Left hindlimb (tissue), 1 donor: ENCODE measurements at places on chromosomes 7 and 10.

- DNase-seq, result peak; percentile 89
Measured at GRCh38 chr7:101099969-101100781, 14.9 kb downstream of the TRIM56 start.

DNA sequence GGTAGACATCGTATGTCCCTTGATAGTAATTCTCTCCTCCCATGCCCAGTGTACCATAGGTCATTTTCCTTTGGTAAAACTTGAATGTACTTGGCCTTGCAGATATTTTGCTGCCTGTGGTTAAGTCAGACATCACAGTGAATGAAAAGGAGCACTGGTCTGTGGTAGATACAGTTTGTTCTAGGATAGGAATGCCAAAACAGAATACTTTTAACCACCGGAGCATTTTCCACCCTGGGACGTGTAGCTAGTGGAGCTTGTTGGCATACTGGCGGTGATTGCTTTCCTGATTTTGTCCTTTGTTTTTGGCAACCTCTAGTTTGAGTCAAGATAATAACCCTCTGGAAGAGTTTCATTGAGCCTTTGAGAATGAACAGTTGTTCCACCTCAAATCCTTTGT lies 92.0 kb upstream of the BMPER start:
- DNase-seq, result no peak

DNA sequence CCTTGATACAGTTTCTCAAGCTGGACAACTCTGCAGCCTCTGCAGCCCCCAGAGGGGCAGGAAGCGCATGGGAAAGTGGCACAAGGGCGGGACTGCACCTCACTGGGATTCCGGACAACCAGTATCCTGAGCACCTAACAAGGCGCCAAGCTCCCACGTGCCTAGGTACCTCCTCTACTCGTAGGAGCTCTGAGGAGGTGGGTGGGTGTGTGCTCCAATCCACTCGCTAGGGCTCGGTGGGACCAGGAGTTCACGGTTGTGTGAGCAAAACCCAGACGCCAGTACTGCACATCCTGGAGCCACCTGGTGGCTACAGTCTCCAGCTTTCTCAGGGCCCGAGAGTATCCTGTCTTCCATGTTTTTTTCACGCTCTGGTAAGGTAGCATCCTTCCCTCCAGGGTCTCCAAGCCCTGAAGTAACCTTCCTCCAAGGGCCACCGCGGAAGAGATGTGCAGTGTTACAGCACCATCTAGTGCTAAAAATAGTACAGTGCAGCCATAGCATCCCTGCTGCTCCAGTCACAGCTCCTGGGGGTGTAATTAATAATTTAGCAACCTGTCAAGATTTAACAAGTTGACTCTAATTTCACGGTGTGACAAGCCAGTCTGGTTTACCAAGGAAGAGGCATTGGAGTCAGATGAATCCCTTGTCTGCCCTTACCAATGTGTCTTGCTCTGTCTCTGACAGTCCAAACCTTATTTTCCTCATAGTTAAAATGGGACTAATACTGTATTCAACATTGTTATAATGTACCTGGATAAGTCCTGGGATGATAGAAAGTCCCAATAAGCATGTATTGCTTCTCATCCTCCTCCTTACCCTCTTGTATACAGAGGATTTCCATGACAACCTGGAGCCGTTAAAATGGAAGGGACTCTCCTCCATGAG lies 70.4 kb downstream of the HERPUD2 start:
- DNase-seq, result peak; percentile 29

- DNase-seq, result no peak
Measured at GRCh38 chr10:112774798-112775197, 175.2 kb upstream of the TCF7L2 start.

DNA sequence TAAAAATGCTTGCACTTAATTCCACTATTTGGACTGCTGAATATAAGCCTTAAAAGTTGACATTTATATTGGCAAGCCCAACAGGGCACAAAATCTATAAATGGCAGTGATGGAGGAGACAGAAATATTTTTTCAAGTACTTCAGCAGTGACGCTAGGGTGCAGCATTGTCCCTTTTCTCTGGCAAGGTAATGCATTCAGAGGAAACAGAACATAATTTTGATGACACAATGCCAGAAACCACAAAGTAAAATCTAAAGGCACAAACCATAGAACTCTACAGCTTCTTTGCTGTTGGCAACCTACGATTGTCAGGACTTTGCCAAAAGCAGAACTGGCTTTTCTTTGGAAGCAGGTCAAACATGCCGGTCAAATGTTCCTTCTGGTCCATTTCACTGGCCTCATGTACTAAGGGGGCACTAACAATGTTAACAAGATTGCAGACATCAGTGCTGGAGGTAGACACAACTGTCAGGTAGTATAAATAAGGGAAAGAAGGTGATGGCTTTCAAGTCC lies 30.9 kb upstream of the FAM133B start:
- peak; percentile 69 for DNase-seq

DNA sequence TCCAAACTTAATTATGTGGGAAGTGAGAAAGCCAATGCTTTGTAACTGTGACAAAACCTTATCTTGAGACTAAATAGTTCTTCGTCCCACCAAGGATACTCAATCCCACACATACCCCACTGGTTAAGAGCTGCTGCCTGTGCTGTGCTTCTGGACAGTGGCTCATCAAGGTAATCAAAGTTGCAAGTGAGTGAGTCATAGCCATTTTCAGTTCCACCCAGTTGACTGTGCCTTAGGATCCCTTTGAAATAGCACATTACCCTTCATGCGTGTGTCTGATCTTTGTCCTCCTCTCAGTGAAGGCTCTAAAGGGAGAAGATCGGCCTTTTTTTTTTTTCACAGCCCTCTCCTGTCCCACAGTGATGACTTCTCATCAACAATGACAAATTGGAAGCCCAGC lies 706.0 kb upstream of the AUTS2 start:
- no peak for DNase-seq

DNA sequence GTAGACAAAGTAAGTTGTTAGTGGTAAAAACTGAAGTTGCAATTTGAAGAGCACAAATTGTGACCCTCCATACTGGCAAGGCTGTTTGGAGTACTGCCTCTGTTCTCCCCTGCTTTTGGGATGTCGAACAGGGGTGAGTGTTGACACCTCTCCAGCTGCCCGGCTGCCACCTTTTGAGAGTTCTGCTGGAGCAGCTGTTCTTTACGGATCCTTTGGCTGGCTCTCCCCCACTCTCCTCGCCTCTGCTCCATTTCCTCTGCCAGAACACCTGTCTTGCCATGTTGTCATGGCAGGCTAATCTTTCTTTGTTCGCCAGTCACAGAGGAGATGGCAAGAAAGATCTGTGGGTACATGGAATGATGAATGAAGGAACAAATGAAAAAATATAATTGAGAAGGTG lies 34.9 kb downstream of the INSYN2A start:
- no peak for DNase-seq

DNA sequence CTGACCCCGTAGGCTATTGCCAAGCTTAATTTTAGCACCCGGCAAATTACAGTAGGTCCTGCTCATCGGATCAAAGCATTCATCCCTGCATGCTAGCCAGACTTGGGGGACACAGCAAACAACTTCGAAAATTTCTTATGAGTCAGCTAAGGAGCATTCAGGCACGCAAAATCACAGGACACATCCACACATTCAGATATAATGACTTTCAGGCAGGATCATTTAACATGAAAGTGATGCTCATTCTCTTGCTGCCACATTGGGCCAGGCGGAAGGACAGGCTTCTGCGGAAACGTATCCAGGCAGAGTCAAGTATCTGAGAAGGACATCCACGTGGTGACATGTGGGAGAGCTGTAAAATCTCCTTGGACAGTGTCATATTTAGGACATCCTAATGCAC lies 474.0 kb upstream of the NRP1 start:
- DNase-seq, result no peak

- no peak for DNase-seq
Measured at GRCh38 chr10:117547716-117548668, 5.4 kb downstream of the EMX2 start.

DNA sequence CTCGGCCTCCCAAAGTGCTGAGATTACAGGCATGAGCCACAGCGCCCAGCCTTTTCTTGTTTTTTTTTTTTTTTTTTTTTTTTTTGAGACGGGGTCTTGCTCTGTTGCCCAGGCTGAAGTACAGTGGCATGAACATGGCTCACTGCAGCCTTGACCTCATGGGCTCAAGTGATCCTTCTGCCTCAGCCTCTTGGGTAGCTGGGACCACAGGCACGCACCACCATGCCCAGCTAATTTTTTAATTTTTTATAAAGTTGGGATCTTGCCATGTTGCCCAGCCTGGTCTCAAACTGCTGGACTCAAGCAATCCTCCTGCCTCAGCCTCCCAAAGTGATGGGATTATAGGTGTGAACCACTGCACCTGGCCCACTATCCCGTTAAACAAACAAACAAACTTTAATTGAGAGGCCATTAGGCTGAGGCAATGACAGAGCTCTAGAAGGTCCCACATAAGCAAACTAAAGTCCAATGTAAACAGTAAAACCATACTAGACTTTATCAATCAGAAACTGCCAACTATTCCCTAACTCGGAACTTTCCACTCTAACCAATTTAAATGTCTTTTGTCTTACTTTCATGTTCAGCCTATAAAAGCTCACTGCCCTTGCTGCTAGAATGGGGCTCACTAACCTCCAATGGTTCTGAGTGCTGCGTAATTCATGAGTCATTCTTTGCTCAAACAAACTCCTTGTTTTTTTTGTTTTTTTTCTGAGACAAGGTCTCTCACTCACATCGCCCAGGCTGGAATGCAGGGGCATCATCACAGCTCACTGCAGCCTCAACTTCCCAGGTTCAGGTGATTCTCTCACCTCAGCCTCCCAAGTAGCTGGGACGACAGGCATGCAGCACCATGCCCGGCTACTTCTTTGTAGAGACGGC lies 1.9 kb downstream of the DHX32 start:
- no peak for DNase-seq

GRCh38 chr10:18400906-18401245 lies 250.5 kb downstream of the NSUN6 start:
- DNase-seq, result no peak

DNA sequence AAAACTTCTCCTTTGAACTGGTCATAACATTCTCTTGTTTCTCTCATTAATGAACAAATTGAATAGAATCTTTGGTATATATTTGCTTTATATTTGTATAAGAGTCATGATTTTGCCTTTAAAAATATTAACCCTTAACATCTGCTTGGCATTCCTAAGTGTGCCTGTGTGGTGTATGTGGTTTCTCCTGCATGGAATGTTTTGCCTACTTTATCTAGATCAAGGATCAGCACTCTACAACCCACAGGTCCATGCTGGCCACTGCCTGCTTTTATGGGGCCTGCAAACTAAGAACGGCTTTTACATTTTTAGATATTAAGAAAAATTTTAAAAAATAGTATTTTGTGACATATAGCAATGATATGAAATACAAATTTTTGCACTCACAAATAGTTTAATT lies 4.3 kb upstream of the LAMB4 start:
- no peak for DNase-seq

GRCh38 chr10:70066190-70066589 lies 13.5 kb downstream of the MACROH2A2 start:
- no peak for DNase-seq

- DNase-seq, result no peak
Measured at GRCh38 chr10:43594944-43595589, 11.2 kb upstream of the ZNF485 start.

GRCh38 chr7:78254726-78255055 lies 456.1 kb downstream of the PHTF2 start:
- DNase-seq, result no peak

GRCh38 chr10:114265392-114266053 lies 26.5 kb downstream of the VWA2 start:
- DNase-seq, result no peak

DNA sequence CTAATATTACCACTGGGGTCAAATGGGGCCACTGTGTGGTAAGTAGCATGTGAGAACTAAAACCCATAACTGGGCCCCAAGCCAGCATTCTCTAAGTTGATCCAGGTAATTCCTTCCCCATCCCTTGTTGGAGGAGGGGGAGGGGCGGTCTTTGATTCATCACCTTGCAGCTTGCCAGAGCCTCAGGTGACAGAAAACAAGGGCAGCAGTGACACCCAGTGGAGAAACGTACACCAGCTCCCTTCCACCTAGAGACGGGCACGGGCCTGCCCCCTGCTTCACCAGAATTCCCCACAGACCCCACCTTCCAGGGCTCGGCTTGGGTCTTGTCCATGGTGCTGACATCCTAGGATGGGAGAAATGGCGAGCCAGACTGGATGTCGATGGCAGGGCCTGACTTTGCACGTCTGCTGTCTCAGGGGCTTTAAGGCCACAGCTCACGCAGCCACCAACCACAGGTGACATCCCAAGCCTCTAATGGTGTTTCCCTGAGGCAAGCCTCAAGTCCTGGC lies 102.0 kb downstream of the STRA8 start:
- DNase-seq, result peak; percentile 47

DNA sequence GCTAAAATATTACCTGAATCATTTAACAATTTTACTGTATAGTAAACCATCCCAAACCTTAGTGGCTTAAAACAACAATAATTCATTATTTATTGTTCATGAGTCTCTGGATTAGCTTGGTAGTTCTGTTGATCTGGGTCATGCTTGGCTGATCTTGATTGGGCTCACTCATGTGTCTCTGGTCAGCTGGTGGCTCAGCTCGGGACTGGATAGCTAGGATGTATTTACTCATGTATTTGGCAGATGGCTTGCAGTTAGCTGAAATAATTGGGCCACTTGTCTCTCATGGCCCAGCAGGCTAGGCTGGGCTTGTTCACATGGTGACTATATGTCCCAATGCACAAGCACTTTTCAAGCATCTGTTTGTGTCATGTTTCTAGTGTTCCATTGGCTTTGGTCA lies 262.8 kb downstream of the BBS9 start:
- DNase-seq, result no peak

- DNase-seq, result no peak
Measured at GRCh38 chr7:7920481-7920880, 48.1 kb upstream of the GLCCI1 start.

DNA sequence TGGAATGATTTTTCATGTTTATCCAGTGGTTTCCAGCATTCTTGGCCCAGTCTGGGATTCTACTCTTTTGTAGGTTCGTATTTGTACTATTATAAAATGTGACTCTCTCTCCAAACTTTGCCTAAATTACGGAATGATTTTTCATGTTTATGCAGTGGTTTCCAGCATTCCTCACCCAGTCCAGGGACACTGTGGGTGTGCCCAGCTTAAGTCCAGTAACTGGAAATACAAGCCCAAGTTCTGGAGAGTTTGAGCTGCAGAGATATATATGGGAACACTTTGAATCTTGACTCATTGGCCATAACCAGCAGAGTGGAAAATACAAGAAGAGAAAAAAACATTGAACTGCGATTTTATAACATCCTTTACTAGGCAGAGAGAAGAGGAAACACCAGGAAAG lies 5.9 kb upstream of the MAGI2 start:
- no peak for DNase-seq

GRCh38 chr7:45368129-45368807 lies 205.9 kb upstream of the ADCY1 start:
- no peak for DNase-seq

GRCh38 chr10:46240684-46241565 lies 45.9 kb upstream of the ANTXRL start:
- DNase-seq, result no peak

- no peak for DNase-seq
Measured at GRCh38 chr10:112491144-112491543, 44.1 kb downstream of the VTI1A start.
